ENCODE measurements at places on chromosomes 12 and 14. TPM values are rescaled to one million over a fixed set of nuclear protein-coding genes. Genes with fewer than 3 reads are reported as not detected.

DNA sequence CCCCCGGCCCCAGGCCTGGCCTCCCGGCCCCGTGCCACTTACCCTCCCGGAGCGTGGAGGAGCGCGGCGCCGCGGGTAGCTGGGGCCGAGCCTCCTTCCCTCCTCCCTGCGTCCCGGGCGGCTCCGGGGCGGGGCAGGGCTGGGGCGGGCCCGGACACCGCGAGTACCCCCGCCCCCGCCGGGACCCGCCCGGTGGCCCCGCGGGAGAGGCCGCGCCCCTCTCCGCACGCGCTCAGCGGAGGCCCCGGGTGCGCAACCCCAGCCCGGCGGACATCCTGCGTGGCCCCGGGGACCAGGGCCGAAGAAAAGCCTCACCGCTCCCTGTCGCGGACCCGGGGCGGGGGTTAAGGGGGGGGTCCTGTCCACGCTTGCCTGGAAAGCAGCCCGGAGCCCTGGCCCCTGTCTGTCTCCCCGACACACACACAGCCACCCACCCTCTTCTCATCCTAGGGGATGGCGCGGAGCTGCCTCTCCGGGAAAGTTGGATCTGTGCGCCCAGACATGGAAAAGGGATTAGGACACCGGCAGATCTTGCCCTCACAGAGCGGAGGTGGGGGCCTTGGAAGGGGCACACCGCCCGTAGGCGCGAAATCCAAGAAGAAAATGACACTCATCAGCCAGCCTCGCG, at the start of gene SYNE3:
SYNE3 (minus strand) TSS at position 97 of the 628 bp plus-strand sequence. CDS start 40,829 bp downstream, outside the sequence.
- DNase-seq: no peak

DNA sequence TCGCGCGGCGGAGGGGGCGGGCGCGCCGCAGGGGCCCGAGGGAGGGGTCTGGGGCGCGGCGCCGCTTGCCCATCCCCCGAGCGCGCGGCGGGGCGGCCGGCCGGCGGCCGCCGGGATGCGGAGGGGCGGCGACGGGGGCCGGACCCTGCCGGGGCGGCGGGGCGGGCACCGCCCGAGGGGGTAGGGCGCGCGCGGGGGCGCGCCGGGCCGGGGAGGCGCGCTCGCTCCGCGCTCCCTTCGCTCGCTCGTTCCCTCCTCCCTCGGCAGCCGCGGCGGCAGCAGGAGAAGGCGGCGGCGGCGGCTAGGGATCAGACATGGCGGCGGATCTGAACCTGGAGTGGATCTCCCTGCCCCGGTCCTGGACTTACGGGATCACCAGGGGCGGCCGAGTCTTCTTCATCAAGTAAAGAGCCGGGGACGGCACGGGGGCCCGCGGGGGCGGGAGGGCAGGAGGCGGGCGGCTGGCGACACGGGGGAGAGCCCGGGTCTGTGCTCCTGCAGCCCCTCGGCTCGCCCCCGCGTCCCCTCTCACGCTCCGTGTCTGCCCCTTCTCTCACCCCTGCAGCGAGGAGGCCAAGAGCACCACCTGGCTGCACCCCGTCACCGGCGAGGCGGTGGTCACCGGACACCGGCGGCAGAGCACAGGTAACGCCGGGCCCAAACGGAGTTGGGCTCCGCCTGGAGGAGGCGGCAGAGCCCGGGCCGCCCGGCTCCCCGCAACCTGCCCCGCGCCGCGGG, at the start of gene PLEKHA5:
PLEKHA5 (plus strand) TSS at position 248 of the 738 bp plus-strand sequence; CDS start at position 315, 67 bp downstream.
- peak; percentile 31 for DNase-seq

DNA sequence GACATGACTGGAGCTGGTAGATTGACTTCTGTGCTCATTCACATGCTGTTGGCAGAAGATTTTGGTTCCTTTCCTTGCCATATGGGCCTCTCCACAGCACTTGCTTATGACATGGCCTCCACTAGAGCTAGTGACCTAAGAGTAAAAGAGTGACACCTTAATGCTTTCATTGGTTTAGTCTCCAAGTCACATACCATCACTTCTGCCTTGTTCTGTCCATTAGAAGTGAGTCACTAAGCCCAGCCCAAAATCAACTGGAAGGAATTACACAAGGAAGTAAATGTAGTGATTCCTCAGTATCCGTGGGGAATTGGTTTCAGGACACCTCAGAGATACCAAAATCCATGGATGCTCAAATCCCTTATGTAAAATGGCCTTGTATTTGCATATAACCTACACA, 81.3 kb downstream of the PPHLN1 start:
- DNase-seq: no peak

CISTR gene
- not detected for polyA plus RNA-seq

DNA sequence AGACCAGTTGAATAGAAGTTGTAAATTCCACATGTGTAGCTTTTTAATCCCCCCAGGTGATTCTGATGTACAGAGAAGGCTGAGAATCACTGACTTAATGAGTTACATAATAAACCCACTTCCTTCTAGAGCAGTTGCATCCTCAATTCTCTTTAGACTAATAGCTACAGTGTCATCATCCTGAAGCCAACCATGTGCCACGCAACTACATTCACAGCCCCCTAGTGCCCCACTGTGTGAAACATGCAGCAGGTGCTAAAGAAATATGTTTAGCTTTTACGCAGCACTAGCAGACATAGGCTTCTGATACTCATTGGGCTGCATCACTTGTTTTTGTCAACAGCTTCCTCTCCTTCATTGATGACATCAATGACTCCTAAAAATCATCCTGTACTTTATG, 1168.3 kb downstream of the BCL11B start:
- no peak for DNase-seq

GRCh38 chr14:66746316-66747006, 238.5 kb downstream of the GPHN start:
- DNase-seq: peak; percentile 70

GRCh38 chr12:92943482-92944250, 14.6 kb upstream of the EEA1 start:
- no peak for DNase-seq

RIMBP2 gene
- polyA plus RNA-seq: not detected

KLHDC1 gene
- 0.77 TPM for polyA plus RNA-seq

DNA sequence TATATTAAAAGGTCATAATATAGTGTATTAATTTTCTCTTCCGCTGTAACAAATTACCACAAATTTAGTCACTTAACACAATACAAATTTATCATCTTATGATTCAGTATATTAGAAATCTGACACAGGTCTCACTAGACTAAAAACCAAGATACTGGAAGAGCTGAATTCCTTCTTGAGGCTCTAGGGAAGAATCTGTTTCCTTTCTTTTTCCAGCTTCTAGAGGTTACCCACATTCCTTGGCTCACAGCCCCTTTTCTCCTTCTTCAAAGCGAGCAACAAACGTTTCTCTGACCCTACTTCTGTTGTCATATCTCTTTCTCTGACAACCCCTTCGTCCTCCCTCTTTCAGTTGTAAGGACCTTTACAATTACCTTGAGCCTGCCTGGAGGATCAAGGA, 43.4 kb upstream of the AMN1 start:
- DNase-seq: no peak

GRCh38 chr12:85325442-85325841, 45.4 kb downstream of the ALX1 start:
- DNase-seq: no peak

GRCh38 chr12:82593143-82593542, 93.6 kb upstream of the TMTC2 start:
- no peak for DNase-seq

SMOC1 gene
- polyA plus RNA-seq: 0.94 TPM

- peak; percentile 56 for DNase-seq
Observed at GRCh38 chr12:110937104-110937641, 16.8 kb upstream of the MYL2 start.

- peak; percentile 5 for DNase-seq
Observed at GRCh38 chr12:132322206-132323132, 6.9 kb downstream of the GALNT9 start.

CIDEB gene
- polyA plus RNA-seq: 7.2 TPM

ASIC1 gene
- 0.66 TPM for polyA plus RNA-seq

DNA sequence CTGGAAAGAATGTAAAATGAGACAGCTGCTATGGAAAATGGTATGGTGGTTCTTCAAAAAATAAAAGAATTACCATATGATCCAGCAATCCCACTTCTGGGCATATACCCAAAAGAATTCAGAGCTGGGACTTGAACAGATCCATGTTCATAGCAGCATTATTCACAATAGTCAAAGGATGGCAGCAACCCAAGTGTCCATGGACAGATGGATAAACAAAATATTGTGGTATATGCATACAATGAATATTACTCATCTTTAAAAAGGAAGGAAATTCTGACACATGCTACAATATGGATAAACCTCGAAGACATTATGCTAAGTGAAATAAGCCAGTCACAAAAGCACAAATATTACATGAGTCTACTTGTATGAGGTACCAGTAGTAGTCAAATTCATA, 9.1 kb downstream of the RAB2B start:
- DNase-seq: peak; percentile 99

DNA sequence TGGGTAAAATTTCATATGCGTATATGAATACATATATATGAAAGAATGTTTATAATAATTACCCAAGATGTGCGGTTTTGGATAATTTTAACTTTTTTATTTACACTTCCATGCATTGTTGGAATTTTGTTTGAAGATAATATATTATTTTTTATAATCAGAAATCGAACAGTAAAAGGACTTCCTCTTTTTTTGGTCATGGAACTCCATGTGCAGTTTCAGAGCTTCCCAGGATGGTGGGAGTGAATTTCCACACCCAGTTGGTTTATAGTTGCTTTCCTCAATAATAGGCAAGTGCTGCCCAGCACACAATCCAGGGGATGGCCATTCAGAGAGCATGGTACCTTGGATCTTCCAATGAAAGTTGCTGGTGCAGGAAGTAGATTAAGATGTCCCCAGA, 6.3 kb upstream of the EMP1 start:
- DNase-seq: no peak

GRCh38 chr14:75011356-75011994, 8.8 kb downstream of the EIF2B2 start:
- peak; percentile 80 for DNase-seq

GRCh38 chr14:84969501-84969900, 560.4 kb upstream of the FLRT2 start:
- DNase-seq: no peak

KRT80 gene
- polyA plus RNA-seq: 12.3 TPM

- DNase-seq: no peak
Observed at GRCh38 chr12:125346362-125346761, 281.1 kb downstream of the AACS start.

PSMC1 gene
- polyA plus RNA-seq: 77.4 TPM

SLC25A21 gene
- 0.98 TPM for polyA plus RNA-seq
